ENCODE measurements at places on chromosomes 1 and 21.

- no peak for DNase-seq
Observed at GRCh38 chr1:208942394-208943130, 641.0 kb upstream of the CAMK1G start.

- DNase-seq, result no peak
Observed at GRCh38 chr1:163813251-163813650, 491.5 kb downstream of the NUF2 start.

- no peak for DNase-seq
Observed at GRCh38 chr1:159946242-159947187, 1.1 kb upstream of the IGSF9 start.

DNA sequence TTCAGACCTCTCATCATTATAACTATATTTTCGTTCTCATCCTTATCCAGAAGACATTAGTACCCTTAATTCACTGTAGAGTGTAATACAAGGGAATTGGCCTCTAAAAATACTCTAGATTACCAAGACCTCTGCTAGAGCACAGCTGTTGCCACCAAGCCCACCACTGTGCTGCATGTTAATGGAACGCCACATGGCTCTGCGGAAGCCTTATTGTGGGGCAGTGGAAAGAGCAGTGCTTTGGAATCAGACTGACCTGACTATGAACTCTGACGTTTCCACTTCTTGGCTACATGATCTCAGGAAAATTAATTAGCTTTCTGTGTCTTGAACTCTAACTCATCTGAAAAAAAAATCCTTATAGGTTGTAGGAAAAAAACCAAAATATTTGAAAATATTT lies 222.1 kb downstream of the LMX1A start:
- peak; percentile 14 for DNase-seq

DNA sequence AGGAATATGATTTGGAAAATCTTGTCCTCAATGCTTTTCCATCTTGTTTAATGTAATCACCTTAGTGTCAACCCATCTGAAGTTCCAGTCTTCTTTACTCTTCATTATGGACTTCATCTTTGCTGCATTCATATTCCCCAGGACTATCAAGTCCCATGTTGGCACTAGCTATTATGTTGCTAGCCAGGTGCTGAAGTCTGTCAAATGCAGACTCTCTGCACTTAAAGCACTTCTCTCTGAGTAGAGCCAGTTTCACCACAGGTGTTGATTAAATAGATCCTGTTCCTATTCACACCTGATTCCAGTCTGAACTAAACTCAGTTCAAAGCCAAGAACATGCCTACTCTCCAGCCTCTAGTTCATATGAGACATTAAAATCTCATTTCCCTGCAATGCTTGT lies 75.0 kb upstream of the PKN2 start:
- no peak for DNase-seq

DNA sequence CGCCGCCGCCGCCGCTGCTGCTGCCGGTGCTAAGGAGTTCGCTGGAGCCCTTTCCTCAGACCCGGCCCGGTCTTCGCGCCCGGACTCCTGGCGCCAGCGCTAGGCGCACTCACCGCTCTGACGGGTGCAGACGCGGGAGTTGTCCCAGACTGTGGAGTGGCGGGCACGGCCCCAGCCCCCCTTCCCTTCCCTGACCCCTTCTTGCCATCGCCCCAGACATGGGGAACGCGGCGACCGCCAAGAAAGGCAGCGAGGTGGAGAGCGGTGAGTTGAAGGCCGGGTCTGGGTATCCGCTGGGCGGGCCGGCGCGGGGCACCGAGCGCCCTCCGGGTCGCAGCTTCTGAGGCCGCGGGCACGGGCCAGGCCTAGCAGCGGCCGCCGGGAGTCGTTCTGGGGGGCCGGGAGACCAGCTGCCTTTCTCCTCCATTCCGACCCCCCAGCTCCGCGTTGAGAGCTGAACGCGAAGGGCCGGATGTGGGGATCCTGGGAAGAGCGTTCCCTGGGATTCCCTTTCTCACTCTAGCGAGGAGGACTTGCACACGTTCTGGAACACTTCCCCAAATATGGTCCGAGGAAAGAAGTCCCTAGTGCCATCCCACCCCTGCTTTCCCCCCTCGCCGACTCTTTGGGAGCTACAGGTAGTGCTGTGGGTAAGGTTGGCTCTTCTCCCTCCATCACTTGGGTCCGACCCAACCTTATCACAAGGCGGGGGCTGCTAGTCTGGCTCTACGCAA lies 65.8 kb upstream of the PRKACB start:
- peak; percentile 67 for DNase-seq

- no peak for DNase-seq
Observed at GRCh38 chr1:110170766-110171733, 20.8 kb downstream of the SLC6A17 start.

DNA sequence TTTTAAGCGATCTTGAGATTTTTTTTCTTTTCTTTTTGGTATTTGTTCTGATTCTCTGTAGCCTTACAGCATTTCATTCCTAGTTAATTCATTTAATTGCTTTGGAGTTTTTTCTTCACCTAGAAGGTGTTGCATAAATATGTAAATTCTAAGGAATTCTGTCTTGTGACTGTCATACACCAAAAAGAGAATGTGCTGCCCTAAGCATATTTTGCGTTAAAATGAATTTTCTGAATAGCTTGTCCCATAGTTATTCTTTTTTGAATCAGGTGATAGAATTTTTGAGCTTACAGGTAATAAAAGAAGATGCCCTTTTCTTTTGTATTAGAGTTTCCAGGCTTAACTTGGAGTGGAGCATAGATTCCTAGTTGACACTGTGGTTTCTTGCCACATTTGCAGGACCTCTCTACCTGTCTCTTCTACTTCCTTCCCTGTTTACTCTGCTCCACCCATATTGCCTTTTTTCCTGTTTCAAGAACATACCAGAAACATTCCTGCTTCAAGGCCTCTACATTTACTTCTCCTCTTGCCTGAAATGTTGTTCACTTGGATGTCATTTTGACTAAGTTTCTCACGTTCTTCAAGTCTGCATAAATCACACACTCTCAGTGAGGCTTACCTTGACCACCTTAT lies 53.2 kb downstream of the KIF1B start:
- peak; percentile 10 for DNase-seq

DNA sequence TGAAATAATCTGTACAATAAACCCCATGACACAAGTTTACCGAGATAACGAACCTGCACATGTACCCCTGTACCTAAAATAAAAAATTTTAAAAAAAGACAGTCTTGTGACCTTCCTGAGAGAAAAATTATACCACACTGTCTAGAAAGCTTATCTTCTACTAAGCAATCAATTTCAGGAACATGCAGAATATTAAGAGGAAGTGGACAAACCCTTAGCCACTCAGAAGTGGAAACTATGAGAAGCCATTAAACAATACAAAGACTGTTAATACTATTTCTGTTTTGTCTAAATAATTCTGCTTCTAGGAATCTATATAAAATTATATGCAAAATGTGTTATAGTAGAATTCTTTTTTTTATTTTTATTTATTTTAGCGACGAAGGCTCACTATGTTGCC lies 93.9 kb downstream of the ADAMTS1 start:
- DNase-seq, result no peak

- peak; percentile 39 for DNase-seq
Observed at GRCh38 chr21:32698971-32699693, 28.7 kb downstream of the SYNJ1 start.

- DNase-seq, result no peak
Observed at GRCh38 chr1:28314547-28314941, 14.3 kb upstream of the MED18 start.

GRCh38 chr1:23463286-23463685 lies 20.7 kb downstream of the ASAP3 start:
- no peak for DNase-seq

DNA sequence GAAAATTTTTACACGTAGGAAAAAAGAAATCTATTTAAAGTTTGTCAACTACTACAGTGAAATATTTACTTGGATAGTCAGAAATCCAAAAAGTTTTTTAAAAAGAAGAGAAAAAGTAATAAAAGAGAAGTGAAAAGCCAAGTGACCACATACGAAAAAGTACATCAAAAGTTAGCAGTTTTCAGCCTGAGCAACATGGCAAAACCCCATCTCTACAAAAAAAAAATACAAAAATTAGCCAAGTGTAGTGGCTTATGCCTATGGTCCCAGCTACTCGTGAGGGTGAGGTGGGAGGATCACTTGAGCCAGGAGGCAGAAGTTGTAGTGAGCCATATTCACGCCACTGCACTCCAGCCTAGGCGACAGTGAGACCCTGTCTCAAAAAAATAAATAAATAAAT lies 5.2 kb upstream of the MR1 start:
- no peak for DNase-seq

DNA sequence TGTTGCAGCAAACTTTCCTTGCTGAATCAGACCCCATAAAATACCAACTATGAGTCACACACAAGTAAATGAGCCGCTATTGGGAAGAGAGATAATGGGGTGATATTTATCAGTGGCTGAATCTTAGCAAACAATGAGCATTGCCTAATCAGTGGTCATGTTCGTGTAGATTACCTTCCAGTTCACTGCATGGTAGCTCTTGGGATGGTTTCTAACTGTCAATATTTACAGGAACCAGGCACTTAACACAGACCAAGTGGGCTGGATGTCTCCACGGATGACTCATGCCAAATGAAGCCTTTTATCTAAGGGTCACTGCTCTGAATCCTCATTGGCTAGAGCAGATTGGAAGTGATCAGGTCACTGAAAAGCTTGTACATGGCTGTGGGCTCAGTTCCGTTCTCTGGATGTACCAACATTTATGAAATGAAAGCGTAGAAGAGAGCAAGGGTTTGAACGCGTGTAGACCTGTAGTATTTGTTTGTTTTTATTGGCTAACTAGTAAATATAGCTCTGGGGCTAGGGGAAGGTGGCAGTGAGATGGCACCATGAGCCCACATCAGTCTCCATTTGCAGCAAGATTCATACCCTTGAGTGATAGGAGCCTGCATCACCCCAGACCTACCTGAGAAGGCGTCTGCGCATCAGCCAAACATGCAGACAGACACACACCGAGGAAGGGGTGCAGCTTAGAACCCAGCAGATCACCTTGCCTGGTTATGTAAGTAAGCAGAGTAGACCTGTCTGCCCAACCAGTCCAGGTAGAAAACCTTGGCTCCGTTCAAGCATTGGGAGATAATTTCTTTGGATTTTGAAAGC lies 153.3 kb downstream of the TOMM20 start:
- no peak for DNase-seq

DNA sequence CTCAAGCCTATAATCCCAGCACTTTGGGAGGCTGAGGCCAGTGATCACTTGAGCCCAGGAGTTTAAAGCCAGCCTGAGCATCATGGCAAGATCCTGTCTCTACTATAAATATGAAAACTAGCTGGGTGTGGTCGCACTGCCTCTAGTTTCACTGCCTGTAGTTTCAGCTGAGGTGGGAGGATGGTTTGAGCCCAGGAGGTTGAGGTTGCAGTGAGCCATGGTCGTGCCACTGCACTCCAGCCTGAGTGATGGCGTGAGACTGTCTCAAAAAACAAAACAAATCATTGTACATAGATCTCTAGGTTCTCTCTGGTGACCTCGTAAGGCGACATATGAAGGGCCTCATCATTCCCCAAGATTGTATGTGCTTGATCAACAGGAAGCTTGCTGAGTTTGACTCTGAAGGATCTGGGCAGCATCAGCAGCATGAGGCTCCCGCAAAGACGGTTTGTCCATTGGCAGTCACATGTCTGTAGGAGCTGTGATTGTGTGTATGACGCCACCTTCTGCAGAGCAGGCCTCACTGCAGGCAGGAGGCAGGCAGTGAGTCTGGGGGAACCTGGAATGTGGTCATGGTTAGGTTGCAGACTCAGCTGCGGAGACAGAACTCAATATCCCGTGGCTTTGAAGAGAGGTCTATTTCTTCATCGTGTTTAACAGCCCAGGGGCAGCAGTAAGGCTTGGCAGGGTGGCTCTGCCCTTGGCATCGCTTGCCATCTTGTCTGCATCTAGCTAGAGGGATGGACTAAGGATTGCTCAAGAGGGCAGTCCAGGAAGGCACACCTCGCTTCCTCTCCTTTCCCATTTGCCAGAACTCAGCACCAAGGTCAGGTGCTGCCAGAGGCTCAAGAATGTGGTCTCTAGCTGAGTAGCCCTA lies 14.0 kb downstream of the ATP5PO start:
- DNase-seq, result peak; percentile 51
